Activated naive CD4-positive, alpha-beta T cell treated with anti-CD3 and anti-CD28 coated beads for 36 hours (primary cell): ENCODE measurements at places on chromosomes 12 and 14.

DNA sequence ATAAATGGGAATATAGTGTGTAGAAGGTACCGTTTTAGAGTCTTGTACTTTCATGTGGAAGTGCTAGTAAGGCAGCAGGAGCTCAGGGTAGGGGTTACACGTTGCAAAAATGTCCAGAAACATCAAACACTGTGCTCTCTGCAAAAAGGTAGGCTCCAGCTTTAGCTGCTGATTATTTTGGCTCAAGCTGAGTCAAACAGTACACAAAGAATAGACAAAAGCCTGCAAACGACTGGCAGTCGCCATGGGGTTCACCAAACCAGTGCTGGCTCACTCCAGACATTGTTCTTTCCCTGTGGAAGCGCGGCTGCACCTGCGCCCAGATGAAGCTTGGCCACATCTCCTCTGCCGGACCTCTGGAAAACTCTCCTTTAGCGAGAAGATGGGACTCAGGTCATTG is 45.3 kb upstream of the NAA30 start:
- DNase-seq, result no peak
- no peak overlapping the region for H3K4me3 ChIP-seq
- H3K27me3 ChIP-seq, result peaks cover 20% of the 10 kb centered on the region
- no peaks in the 10 kb centered on the region for H3K4me1 ChIP-seq

DNA sequence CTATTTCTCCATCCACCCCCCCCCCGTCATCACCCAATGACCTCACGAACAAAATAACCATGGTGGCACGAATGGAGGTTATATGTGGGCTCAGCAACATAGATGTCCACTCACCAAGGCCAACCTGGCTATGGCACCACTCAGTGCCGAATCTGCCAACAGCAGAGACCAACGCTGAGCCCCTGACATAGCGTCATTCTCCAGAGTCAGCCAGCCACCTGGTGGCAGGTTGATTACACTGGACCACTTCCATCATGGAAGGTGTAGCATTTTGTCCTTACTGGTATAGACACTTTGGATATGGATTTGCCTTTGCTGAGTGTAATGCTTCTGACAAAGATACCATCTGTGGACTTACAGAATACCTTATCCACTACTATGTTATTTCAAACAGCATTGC is 24.2 kb upstream of the DYRK2 start:
- no peak overlapping the region for H3K27ac ChIP-seq
- peaks cover 30% of the 10 kb centered on the region for H3K4me1 ChIP-seq
- H3K4me3 ChIP-seq, result no peak overlapping the region
- H3K36me3 ChIP-seq, result peaks cover 7% of the 10 kb centered on the region
- H3K27me3 ChIP-seq, result no peaks in the 10 kb centered on the region

DNA sequence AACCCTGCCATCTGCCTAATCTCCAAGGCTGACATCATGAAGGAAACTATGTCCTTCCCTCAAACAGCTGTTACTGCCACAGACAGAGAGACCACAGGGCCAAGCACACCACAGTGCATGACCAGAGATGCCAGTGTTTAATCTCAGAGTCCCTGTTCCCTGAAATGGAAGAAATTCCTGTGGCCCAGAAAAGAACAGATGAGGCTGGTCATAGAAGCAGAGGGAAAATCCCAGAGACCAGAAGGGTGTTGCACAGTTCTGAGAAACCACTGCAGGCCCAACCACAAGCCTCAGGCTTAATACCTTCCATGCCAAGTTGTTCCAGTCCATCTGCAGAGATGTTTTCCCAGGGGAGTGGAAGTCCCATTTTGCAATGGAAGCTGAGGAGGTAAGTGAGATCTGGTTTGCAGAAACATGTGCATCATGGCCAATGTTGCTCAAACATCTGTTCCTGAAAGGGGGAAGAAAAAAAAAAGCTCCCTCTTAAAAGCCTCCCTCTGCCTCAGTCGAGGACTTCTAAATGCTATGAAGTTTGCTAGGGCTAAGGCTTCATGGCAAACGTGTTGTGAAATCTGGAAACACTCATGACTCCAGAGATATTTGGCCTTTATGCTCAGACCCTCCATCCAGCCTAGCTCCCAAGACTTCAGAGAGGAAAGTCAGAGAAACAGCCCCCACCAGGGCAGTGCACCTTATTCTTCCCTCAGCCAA is 98.6 kb downstream of the SCARB1 start:
- no peak for DNase-seq
- peaks cover 3% of the 10 kb centered on the region for H3K36me3 ChIP-seq
- peaks cover 38% of the 10 kb centered on the region for H3K4me1 ChIP-seq
- peaks cover under 1% of the 10 kb centered on the region for H3K27me3 ChIP-seq

- no peak overlapping the region for H3K27ac ChIP-seq
- no peak overlapping the region for H3K4me3 ChIP-seq
- no peak for DNase-seq
Measured at GRCh38 chr14:31968956-31969698, 108.0 kb upstream of the ARHGAP5 start.

DNA sequence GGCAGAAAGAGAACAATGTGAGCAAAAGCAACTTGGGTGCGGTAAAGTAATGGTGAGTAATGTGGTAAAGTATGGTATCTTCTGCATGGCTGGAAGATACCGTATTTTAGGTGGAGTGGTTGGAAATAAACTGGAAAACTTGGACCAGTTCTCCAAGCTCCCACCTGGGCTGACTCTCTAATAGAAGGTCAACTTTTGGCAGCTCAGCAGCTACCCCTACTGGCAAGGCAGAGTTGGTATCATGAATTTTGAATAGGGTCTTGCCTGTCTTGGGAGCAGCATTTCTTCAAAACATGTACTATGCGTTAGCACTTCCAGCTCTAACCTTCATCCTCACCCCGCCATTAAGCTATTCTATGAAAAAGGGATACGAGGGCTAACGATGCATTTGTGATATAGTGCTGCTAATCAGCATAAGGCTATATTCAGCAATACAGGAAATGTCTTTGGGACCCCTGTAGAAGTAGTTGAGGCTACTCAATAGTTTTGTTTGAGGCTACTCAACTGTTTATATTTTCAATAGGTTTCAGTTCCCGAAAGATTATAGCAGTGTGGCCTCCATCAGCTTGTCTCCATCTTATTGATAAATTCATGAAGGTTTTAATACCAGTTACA is 276.3 kb upstream of the FAR2 start:
- no peaks in the 10 kb centered on the region for H3K4me1 ChIP-seq
- DNase-seq, result peak; percentile 48
- H3K27ac ChIP-seq, result no peak overlapping the region
- H3K4me3 ChIP-seq, result no peak overlapping the region
- no peaks in the 10 kb centered on the region for H3K36me3 ChIP-seq

DNA sequence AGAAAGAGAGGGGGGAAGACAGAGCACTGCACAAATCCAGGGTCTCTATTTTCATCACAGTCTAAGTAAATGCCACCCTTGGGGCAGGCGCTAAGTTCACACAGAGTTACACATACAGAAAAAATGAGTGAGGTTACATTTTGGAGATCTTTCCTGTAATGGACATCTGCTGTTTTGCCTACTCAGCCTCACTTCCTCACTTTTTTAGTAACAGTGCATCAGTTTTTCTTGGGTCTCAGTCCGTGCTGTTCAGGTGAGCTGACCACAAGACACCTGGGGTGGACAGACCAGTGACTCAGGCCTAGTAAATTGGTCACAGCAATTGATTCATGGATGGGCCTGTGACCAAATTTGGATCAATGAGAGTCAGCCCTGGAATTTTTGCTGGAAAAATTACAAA is 33.6 kb upstream of the SLC5A8 start:
- no peaks in the 10 kb centered on the region for H3K4me1 ChIP-seq
- peaks cover 2% of the 10 kb centered on the region for H3K27me3 ChIP-seq
- no peak overlapping the region for H3K27ac ChIP-seq

DNA sequence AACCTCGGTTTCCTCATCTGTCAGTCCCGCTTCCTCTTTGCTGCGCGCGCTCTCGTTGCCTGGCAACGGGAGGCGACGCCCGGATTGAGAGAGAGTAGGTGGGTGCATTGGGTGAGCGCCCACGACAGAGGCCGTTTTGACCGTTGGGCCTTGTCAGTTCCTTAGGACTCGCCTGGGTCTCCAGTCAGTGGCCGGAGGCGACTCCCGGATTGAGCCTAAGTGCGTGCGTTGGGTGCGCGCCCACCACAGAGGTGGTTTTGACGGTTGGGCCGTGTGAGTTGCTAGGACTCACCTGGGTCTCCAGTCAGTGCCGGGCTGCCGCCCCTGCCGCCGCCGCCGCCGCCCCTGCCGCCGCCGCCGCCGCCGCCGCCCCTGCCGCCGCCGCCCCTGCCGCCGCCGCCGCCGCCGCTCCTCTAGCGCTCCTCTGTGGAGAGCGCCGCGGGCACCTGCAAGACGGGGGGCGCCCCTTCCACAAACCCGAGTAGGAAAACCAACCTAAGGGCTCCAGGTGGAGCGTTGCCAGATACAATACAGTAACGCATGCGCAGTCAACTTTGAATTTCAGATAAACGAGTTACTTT is 37.2 kb downstream of the APOBEC1 start:
- no peak overlapping the region for H3K27ac ChIP-seq
- DNase-seq, result no peak
- H3K4me3 ChIP-seq, result no peak overlapping the region
- no peaks in the 10 kb centered on the region for H3K27me3 ChIP-seq
- no peaks in the 10 kb centered on the region for H3K36me3 ChIP-seq

GRCh38 chr12:57983146-57983857 is 41.9 kb downstream of the ATP23 start:
- H3K36me3 ChIP-seq, result no peaks in the 10 kb centered on the region
- H3K27ac ChIP-seq, result no peak overlapping the region
- no peak overlapping the region for H3K4me3 ChIP-seq
- DNase-seq, result peak; percentile 63
- H3K27me3 ChIP-seq, result peaks cover 7% of the 10 kb centered on the region

GRCh38 chr14:51131516-51131915 is 36.6 kb upstream of the TRIM9 start:
- H3K4me1 ChIP-seq, result no peaks in the 10 kb centered on the region
- no peaks in the 10 kb centered on the region for H3K36me3 ChIP-seq
- H3K4me3 ChIP-seq, result no peak overlapping the region
- H3K27ac ChIP-seq, result no peak overlapping the region
- peaks cover 15% of the 10 kb centered on the region for H3K27me3 ChIP-seq

DNA sequence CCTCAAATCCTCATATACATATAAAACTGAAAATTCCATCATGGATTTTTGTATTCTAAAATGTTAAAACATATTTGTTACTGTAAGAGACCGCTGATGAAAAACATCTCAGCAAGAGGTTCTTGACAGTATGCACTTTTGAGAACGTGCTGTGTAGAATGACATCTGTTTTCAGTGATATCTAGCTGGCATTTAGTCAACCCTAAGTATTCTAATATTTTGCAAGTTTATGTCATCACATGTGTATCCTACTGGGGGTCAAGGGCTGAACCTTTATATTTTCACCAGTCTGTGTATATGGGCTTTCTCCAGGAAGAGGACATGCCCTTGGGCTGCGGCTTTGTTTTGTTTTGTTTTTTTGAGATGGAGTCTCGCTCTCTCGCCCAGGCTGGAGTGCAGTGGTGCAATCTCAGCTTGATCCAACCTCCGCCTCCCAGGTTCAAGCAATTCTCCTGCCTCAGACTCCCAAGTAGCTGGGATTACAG is 22.0 kb upstream of the YARS2 start:
- DNase-seq, result no peak
- H3K36me3 ChIP-seq, result no peaks in the 10 kb centered on the region
- peaks cover 19% of the 10 kb centered on the region for H3K27me3 ChIP-seq
- H3K27ac ChIP-seq, result no peak overlapping the region
- no peak overlapping the region for H3K4me3 ChIP-seq

- H3K27me3 ChIP-seq, result no peaks in the 10 kb centered on the region
- H3K27ac ChIP-seq, result no peak overlapping the region
- H3K4me3 ChIP-seq, result no peak overlapping the region
- no peaks in the 10 kb centered on the region for H3K36me3 ChIP-seq
Measured at GRCh38 chr14:82641050-82641540, 1107.4 kb upstream of the SEL1L start.

- peak overlapping the region; percentile 99 for H3K27ac ChIP-seq
- H3K27me3 ChIP-seq, result no peaks in the 10 kb centered on the region
- H3K4me3 ChIP-seq, result peak overlapping the region; percentile 84
- peaks cover 65% of the 10 kb centered on the region for H3K4me1 ChIP-seq
- H3K36me3 ChIP-seq, result peaks cover 44% of the 10 kb centered on the region
- peak; percentile 94 for DNase-seq
Measured at GRCh38 chr12:57476162-57476992, 3.3 kb downstream of the ARHGAP9 start.

- peaks cover 34% of the 10 kb centered on the region for H3K4me1 ChIP-seq
- no peak overlapping the region for H3K27ac ChIP-seq
- no peaks in the 10 kb centered on the region for H3K36me3 ChIP-seq
- no peak for DNase-seq
- H3K27me3 ChIP-seq, result no peaks in the 10 kb centered on the region
- H3K4me3 ChIP-seq, result no peak overlapping the region
Measured at GRCh38 chr14:68511129-68512047, 281.5 kb downstream of the ZFP36L1 start.

- DNase-seq, result no peak
- H3K27me3 ChIP-seq, result peaks cover 3% of the 10 kb centered on the region
- H3K27ac ChIP-seq, result no peak overlapping the region
Measured at GRCh38 chr12:15861404-15861803, 20.8 kb upstream of the STRAP start.
